Stimulated activated CD4-positive, alpha-beta T cell treated with anti-CD3 and anti-CD28 coated beads, Interleukin-12 subunit alpha, Interleukin-12 subunit beta, amount 100 ng/mL, for 48 hours (primary cell): ENCODE measurements at places on chromosomes 16 and 17.
A peak's percentile ranks its signal among the peaks of the same experiment; 100 is the strongest.

DNA sequence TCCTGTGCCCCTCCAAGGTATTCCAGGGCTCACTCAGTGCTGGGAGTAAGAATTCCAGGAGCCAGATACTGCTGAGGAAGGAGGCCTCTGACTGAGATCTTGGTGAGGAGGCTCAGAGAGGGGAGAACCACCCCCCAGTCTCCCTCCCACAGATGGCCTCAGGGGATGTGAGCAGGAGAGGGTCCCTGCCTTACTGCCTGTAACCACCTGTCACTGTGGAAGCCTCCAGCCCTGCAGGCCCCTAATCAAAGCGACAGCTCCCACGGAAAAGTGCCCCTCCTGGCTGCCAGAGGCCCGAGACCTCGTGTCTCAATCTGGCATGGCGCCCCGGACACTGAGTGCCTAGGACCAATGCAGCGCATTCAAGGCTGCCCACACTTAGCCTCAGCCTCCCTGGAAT, 7.7 kb upstream of the C17orf113 start:
- DNase-seq: no peak

- no peak for DNase-seq
Measured at GRCh38 chr17:65441053-65441605, 120.3 kb downstream of the AXIN2 start.

DNA sequence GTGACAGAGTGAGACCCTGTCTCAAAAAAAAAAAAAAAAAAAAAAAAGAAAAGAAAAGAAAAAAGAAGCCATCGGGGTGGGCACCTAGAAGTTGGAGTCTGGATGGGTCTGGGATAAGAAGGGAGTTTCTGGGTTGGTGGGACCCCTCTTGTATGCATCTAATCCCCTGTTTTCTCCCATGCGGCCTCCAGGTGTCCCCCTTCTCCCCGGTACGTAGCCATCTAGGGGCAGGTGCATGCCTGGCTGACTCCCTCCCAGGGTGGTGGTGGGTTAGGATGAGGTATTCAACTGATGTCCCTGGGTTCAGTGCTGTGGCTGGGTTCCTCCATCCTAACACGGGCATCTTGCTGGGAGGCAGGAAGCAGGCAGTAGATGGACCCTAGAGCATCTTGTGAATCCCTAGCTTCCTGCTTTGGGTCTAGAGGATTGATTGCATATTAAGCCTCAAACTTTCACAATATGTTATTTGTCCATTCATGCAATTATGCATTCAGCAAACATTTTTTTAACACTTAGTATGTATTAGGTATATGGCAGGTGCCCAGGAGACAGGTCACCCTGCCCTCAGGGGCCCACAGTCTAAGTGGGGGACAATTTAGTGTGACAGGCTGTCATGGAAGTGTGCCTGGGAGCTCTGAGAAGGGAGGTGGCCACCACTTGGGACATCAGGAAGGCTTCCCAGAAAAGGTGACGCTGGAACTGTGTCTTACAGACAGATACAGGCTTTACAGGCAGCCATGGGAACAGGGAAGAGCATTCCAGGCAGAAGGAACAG, 13.1 kb downstream of the FMNL1 start:
- DNase-seq: no peak

DNA sequence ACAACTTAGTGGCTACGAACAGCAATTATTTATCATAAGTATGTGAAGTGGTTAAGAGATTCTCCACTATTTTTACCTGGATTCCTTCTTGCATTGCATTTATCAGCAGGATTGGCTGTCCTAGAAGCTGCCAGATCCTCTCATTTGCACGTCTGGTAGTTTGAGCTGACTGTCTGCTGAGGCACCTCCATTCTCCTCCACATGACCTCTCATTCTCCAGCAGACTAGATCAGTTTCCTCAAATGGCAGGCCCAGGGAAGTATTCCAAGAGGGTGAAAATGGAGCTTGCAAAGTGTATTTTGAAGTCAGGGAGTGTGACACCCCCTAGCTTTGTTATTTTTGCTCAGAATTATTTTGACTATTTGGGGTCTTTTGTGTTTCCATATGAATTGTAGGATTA, 870.1 kb downstream of the CDH11 start:
- DNase-seq: no peak

- no peak for DNase-seq
Measured at GRCh38 chr17:81058263-81058871, 23.4 kb downstream of the BAIAP2 start.

GRCh38 chr16:62225675-62226074, 189.4 kb upstream of the CDH8 start:
- DNase-seq: peak; percentile 25

DNA sequence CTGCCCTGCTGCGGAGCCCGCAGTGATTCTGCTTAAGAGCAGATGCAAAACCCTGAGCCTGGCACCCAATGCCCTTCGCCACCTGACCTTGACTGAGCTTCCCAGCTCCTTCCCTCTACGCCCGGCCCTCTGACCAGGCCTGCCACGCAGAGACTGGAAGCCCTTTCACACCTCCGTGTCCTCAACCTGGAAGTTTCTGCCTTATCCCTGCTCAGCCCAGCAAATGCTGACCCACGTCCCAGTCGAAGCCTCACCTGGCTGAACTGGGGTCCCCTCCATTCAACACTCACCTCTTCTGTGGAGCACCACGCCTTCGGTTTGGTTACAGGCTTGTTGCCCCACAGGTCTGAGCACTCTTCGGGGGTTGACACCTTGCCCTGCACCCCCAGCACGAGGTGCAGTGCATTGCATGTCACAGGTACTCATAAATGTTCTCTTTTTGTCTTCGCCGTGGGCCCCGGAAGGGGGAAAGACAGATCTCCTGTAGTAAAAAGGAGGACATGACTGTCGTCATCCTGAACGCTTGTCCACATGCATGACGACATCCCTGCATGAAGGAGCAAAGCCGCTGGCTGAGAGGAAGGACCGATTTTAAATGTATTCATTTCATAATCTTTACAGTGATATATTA, 153.6 kb upstream of the TNRC6C start:
- DNase-seq: no peak

DNA sequence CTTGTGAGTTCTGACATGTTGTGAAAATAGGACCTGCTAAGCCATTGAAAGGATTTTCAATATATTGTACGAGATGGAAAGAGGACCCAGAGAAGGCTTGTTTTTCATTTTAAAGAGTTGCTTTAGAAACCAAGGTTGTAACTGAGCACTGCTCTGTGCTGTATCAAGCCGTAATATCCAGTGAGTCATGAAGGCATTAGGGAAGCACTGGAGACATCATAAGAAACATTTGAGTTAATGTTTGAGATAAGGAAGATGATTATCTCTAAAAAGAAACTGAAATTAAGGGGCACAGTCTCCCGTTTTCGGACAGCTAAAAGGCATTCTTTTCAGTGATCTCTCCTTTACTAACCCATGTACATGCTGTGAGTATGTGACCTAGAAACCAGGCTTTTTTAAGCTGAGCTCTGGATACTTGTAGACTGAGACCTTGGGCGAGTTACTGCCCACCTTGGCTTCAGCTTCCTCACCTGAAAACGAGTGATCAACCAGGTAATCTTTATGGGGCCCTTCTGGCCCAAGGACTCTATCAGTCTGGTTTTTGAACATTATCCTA, 149.2 kb upstream of the TBX2 start:
- DNase-seq: no peak

- DNase-seq: no peak
Measured at GRCh38 chr17:9612006-9612405, 33.3 kb upstream of the USP43 start.

GRCh38 chr16:50747207-50747956, 5.5 kb downstream of the CYLD start:
- DNase-seq: no peak

- peak; percentile 38 for DNase-seq
Measured at GRCh38 chr17:49861150-49861884, 13.4 kb upstream of the TAC4 start.

DNA sequence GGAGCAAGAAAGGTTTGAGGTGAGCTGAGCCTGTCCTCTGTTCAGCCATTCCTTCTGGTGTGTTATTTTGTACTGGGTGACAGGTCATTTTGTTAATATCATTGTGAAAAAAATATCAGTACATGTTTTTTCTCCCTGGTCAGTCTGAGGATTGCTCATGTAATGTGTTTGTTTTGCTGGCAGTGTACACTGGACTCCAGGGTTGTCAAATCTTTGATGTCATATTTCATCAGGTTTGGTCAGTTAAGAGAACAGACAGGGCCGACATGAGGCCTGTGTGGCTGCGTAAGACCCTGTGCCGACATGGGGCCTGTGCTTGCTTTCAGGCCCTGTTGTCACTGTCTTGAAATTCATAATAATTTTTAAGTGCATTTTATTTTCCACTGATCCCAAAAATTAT, 22.5 kb downstream of the CLUAP1 start:
- DNase-seq: no peak
